ENCODE measurements at places on chromosomes 16 and 17.

- no peak for DNase-seq
Observed at GRCh38 chr17:82563318-82563717, 43.8 kb downstream of the FOXK2 start.

- peak; percentile 71 for DNase-seq
Observed at GRCh38 chr16:67199011-67199807, at the start of gene ELMO3. ELMO3 (plus strand) TSS chr16:67199131; CDS start chr16:67199327, 196 bp downstream.

DNA sequence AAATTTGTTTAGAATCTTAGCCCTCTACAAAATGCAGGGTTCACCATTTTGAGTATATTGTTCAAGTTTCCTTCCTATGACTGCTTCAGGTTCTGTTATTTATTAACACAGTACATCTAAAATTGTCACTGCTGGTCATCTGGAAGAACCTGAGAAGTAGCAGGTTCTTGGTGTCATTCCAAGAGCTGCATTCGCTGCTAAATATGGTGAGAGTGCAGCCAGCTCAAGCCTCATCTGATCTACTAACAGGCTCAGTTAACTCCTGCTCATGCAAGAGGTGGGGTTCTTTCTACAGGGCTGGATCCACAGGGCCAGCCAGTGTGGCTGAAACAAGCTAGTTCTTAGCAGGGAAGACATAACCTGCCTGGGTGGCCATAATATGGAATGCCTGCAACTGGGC, 1946.1 kb downstream of the TP53TG3F start:
- no peak for DNase-seq

DNA sequence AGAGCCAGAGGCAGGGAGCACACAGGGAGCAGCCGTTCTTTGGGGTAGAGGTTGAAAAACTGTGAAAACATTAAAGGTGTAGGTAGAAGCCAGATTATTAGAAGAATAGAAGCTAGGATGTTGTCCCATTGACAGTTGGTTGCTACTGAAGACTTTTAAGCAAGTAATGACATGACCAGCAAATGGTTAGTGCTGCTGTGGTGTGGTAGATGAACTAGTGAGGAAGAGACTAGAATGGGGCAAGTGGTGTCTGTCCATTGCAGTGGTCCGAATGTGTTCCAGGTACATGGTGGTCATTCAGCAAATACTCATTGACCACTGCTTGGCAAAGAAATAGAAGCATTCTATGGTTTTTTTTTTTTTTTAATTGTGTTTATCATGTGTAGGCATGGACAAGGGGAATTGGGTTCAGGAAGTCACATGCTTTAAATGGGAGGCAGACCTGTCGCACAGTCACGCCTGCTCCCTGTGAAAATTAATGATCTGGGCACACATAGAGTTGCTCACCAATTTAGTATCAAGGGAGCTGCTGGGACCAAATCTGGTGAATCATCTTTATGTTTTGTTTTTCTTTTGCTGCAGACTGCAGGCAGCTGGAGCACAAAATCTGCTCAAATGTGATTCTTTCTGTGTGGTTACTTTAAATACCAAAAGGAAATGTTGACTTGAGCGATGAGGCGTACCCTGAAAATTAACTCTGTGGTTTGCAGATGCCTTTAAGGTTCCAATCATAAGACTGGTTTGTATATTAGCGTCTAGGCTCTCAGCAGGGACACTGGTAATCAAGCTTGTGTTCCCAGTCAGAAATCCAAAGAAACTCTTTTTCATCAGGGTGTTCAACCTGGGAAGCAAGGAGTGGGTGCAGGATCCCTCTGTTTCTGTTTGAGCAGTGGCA, 30.7 kb downstream of the YPEL2 start:
- DNase-seq: peak; percentile 56

- DNase-seq: no peak
Observed at GRCh38 chr17:66537502-66537901, 235.1 kb downstream of the PRKCA start.

DNA sequence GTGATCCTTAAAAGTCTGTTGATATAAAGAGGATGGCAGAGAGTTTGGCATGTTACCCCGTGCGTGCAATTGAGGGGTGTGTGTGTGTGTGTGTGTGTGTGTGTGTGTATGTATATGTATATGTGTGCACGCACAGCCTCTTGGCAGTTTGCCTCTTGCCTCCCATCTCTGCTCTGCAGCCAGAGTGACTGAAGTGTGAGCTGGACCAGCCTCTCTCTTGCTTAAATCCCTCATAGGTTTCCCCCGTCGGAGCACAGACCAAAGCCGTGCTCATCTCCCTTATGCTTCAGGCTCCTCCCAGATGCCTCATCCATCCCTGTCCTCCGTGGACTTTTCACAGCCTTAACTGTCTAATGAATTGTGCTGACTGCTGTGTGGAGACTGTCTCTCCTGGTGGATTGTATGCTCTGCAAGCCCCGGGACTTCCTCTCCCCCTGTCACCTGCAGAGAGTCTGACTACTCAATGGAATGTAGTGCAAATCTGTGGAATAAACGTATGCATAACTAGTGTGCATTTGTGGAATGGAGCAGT, 413.5 kb downstream of the CPPED1 start:
- DNase-seq: no peak

DNA sequence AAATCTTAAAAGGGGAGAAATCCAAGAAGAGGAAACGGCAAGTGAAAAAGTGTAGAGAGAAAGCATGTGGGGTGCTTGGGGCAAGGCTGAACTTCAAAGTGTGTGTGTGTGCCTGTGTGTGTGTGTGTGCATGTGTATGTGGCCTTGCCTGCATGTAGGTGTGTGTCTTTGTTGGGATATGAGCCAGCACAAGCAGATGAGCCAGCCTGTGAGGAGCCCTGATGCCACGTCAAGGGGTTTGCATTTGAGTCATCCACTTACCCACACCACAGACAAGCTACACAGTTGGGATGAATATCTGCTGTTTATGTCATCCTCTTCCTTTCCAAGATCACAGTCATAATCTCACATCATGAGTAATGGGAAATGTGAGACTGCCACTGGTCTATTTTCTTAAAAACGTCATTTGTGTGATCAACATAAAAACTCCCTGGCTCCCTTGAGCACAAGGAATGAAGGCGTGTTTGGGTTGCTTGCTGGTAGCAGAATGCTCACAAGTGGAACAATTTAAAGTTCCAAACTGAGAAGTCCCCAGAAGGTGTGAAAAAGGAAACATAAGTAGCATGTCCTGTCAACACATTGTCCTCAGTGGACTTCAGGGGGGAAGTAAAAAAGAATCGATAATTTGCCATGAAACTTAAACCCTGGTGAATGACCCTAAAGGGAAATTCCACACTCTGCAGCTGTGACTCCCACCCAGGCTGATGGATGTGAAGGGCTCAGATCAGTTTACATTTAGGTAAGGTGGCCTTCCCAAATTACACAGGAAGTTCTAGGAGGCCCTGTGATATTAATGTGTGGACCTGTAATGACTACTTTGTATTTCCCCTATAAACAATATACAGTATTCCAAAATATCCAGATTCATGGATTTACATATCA, 14.7 kb downstream of the KCTD19 start:
- peak; percentile 94 for DNase-seq

GRCh38 chr16:66250686-66251431, 115.6 kb upstream of the CDH5 start:
- peak; percentile 48 for DNase-seq

- DNase-seq: no peak
Observed at GRCh38 chr17:79866791-79867518, 27.7 kb upstream of the CBX4 start.

DNA sequence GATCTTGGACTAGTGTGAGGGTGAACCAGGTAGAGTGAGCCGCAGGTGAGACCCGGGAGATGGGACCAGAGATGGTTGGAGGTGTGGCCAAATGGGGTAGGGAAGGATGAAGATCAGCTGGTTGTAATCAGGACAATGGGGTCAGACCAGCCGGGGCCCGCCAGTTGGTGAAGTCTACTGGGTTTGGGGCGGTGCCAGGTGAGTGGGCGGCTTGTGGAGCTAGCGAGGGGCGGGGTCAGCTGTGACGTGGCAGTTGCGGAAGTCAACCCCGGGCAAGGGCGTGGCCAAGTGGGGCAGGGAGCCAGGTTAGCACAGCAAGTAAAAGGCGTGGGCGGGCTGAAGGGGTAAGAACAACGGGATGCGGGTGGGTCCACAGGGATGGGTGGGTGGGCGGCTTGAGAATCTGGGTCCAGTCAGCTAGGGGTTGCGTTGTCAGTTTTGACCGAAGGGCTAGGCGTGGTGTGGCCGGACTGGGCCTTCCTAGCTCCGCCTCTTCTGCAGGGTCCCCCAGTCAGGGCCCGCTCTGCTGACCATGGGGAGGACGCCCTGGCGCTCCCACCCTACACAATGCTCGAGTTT, 25.5 kb upstream of the ALKBH5 start:
- DNase-seq: peak; percentile 90

GRCh38 chr16:65697065-65697464, 575.2 kb upstream of the CDH11 start:
- DNase-seq: no peak

DNA sequence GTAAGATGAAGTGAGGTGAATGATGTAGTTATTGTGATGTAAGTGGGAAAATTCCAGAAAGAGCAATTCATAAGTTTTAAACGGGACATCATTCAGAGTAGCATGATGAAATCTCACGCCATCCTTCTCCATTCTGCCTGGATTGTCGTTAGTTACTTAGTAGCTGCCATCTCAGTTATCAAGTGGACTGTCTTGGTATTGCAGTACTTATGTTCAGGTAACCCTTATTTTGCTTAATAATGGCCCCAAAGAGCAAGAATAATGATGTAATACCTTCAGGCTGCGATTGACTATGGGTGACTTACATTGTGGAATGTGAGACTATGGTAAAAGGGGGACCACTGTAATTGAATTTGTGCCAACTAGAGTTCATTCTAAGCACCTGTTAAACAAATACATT, 234.1 kb upstream of the TOM1L1 start:
- DNase-seq: no peak

DNA sequence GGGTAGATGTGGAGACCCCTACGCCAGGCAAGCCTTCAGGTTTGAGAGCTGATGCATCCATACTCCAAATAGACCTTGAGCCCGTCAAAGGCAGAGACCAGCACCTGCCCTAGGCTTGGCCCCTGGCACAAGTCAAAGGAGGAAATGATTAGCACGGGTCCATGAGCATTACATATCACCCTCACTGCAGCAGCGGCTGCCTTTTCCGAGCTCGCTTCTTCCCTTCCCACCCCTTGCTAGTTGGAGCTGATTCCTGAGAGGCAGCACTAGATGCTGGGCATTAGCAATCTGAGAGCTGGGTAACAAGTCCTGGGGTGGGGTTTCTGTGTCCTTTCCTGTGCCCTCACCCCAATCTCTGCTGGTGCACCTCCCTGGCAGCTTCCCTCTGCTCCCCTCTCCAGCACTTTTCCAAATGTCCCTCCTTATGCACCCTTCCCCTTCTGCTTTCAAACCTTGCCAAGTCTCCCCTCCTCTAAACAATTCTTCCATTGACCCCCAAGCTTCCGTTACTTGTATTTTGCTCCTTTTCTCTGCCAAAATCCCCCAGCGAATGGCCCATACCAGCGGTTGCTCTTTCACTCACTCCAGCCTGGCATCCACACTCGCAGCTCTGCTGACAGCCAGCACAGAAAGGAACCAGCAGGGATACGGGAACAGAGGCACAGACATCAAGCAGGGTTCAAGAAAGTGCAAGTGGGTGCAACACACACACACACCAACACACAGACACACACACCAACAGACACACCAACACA, 3.0 kb downstream of the CDRT4 start:
- DNase-seq: no peak

DNA sequence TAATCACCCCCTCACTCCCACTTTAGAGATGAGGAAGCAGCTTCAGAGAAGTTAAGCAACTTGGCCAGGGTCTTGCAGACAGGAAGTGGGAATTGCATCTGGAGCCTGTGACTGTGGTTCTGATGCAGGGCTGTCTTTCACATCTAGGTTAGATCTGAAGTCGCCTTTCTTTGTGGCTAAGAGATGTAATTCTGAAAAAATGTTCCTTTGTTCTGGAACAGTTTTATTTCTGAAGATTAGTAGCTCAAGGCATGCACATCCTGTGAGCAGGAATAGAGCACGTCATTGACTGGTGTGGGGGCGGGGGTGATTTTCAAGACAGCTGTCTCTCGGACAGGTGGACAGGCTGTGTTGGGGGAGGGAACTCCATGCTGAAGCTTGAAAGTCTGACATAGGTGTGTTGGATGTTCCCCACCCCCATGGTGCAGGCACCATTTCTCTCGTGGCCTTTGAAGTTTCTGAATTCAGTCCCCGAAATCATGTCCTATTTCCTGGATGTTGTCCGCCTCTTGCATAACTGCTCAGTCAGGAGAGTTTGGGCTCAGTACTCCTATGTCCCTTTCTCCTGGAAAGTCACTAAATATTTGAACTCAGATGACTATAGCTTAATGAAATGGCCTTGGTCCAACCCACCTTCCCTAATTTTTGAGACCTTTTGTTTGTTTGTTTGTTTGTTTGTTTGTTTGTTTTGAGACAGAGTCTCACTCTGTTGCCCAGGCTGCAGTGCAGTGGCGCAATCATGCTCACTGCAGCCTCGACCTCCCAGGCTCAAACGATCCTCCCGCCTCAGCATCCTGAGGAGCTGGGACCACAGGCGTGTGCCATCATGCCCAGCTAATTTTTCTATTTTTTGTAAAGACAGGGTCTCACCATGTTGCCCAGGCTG, 21.0 kb upstream of the HERPUD1 start:
- peak; percentile 36 for DNase-seq

DNA sequence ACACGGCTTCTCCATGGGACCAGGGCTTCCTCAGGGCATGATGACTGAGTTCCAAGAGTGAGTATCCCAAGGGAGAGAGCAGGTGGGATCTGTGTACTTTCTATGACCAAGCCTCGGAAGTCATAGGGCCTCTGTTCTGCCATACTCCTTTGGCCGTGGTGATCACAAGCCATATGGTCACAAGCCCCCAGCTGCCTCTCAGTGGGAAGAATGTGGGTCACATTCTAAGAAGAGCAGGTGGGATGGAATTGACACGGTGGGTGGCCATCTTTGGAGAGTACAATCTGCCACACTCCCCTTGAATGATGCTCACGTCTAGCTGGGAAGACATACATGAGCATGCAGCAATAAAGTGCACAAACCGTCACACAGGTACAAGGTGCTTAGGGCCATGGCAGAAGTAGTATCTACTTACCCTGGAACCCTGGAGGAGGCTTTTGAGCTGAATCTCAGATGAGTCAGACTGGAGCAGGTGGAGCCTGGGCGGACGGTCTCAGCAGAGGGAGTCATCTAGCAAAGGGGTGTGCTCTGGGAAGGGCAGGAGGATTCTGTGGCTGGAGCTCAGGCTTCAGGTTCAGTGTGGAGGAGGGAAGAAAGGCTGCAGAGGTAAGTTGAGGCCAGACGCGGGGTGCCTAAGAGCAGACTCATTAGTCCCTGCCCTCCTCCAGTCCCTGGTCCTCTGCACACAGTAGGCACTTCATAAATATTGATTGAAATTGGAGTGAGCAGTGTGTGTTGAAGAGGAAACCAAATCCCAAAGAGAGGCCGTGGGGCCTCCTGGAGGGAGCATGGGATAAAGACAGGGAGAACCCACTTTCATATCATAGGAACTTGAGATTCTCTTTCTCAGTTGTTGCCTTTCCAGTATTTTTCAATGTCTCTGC, 26.6 kb downstream of the GOSR2 start:
- DNase-seq: peak; percentile 54

All from MCF 10A (cell line).